Activated CD8-positive, alpha-beta memory T cell treated with anti-CD3 and anti-CD28 coated beads for 48 hours (primary cell): ENCODE measurements at places on chromosomes 5 and 9.

GRCh38 chr9:28050046-28050445 lies 476.8 kb upstream of the C9orf72 start:
- DNase-seq: no peak

- DNase-seq: no peak
Measured at GRCh38 chr9:37187713-37188439, 67.5 kb downstream of the ZCCHC7 start.

DNA sequence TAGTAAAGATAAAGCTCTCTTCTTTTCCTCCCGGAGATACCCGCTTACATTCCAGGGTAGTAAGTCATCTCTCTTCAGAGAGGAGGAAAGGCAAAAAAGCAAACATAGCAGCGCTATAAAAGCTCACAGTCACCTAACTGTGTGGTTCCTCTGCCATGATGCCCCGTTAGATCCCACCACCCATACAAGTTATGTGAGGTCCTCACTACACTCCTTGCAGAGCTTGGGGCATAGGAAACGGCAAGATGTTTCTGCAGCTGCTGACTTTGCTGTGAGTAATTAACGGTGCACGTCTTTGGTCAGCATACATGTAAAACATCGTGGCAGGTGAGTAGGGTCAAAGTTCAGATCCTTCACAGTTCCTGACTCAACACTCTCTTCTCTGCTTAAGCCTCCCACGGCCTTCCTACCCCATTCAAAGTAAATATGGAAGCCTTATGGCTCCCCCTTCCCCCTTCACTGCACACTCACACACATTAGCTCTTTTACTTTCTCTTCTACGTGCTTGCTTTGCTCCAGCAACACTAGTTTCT lies 218.9 kb downstream of the DIRAS2 start:
- DNase-seq: no peak

- DNase-seq: no peak
Measured at GRCh38 chr5:10400411-10400810, 41.3 kb upstream of the ROPN1L start.

DNA sequence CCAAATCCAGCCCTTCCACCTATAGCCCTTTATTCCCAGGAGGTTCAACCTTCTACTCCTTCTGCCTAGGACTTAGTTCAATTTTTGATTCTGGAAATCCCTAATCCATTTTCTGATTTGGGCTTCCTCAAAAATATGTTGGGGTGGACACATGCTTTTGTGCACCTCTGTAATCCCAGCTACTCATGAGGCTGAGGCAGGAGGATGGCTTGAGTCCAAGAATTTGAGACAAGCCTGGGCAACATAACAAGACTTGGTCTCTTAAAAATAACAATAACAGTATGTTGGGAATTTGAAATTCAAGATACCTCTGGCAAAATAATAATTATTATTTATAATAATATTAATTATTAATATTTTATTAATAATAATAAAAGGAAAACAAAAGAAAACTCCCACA lies 188.7 kb upstream of the TLE4 start:
- DNase-seq: no peak
